ENCODE measurements at places on chromosomes 2 and 18. TPM values are rescaled to one million over a fixed set of nuclear protein-coding genes. Genes with fewer than 3 reads are reported as not detected.

CYP27C1 gene
- 8.7 TPM for polyA plus RNA-seq

CHN1 gene
- polyA plus RNA-seq = 24.7 TPM

STPG4 gene
- polyA plus RNA-seq = 0.22 TPM

DNA sequence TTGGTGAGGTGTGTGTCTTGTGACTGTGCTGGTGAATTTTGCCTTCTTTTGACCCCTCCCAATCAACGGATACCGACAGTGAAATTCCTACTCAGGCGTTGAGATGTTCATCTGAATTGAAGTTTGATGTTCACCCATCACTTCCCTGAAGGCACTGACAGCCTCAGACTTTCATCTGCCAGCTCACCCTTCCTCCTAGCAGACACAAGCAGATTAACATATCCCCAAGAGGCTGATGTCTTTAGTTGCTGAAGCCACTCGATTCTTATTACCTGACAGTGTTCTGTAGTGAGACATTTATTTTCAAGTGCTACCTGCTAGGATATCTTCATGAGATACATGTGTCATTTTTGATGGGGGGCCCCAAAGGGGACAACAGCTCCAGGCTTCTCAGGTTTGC, 1330.1 kb upstream of the PIK3C3 start:
- no peak for DNase-seq

DNA sequence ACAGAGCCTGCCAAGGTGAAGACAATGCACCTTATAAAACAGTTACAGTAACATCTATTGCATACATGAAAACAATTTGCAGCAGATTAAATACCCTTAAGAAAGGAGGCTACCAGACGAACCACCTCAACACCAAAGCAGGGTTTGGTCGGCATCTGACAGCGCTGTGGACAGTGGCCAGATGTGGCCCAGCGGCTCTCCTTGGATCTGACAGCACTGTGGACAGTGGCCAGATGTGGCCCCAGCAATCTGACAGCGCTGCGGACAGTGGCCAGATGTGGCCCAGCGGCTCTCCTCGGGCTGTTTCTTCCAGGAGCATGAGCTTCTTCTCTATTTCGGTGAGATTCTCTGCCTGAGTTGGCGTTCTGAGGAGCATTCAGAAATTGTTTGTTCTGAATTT, 211.6 kb downstream of the ANKRD30B start:
- no peak for DNase-seq

- DNase-seq = no peak
These were observed 55.4 kb downstream of the CDC42EP3 start for GRCh38 chr2:37615804-37616676.

DNA sequence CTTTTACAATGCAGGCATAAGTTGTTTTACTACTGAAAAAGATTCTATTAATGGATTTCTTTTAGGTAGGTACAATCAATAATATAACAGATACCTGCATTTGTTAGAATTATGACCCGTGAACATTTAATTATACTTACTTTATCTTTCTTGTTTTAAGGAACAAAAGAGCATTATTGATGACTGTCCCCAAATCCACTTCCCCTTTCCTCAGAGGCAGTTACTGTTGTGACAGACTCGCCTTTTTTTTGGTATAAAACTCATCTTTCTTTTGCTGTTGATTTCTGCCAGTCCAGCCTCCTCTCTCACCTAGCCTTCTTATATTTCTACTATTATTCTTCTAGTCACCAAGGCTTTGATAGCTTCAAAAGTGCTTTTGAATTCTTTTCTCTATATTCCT, 12.1 kb downstream of the ACTR3 start:
- no peak for DNase-seq

GRCh38 chr18:62384610-62385097, 59.5 kb downstream of the TNFRSF11A start:
- DNase-seq = no peak

DNA sequence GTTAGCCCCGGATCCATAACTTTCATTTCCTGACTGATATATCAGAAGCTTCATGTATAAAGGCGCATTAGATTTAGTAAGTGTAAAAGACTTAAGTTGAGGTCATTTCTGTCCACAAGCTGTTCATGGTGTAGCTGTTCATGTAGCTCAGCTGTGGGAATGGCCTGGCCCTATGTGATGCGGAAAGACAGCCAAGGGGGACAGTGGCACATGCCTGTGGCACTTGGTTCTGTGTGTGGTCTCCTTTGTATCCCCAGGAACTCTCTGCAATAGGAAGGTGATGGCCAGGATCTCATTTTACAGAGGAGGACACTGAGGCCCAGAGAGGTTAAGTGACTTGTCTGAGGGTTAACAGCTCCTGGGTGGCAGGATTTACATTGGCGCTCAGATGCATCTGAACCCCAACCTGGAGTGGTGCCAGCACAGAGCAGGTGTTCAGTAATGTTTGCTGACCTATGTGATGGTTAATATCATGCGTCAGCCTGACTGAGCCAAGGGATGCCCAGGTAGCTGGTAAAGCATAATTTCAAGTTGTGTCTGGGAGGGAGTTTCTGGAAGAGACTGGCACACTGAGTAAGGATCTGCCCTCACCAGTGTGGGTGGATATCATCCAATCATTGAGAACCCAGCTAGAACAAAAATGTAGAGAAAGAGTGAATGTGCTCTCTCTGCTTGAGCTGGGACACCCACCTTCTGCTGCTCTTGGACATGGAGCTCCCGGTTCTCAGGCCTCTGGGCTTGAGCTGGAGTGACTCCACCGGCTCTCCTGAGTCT, 25.4 kb downstream of the HPCAL1 start:
- no peak for DNase-seq

- DNase-seq = no peak
These were observed 292.6 kb downstream of the SETBP1 start for GRCh38 chr18:44973282-44973681.

GRCh38 chr2:218281449-218281848, 10.9 kb downstream of the TMBIM1 start:
- no peak for DNase-seq

GRCh38 chr2:20992201-20992711, 51.6 kb downstream of the APOB start:
- no peak for DNase-seq

DNA sequence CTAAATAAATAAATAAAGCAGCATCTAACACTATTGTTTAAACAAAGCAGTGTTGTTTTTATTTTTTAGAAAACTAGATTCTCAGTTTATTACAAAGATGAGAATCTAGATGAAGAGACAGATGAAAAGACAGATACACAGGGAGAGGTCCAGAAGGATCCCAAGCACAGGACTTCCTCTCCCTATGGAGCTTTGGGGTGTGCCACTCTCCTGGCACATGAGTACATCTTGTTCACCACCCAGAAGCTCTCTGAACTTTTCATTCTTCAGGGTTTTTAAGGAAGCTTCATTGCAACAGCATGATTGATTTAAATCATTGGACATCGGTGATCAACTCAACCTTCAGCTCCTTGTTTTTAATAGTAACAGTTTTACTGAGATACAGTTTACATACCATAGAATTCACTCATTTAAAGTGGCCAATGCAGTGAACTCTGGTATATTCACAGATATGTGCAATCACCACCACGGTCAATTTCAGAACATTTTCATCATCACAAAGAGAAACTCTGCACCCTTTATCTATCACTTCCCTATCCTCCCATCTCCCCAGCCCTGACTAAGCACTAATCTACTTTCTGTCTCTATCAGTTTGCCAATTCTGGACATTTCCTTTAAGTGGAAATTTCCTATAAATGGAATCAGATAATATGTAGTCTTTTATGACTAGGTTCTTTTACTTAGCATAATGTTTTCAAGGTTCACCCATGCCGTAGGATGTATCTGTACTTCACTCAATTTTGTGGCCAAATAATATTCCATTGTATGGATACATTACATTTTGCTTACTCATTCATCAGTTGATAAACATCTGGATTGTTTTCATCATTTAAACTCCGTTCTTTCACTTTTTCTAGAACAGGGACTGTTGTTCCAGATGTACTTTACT, 62.3 kb upstream of the ZFP36L2 start:
- no peak for DNase-seq

- no peak for DNase-seq
These were observed 7.1 kb downstream of the SH2D6 start for GRCh38 chr2:85425588-85425987.

- DNase-seq = no peak
These were observed 54.8 kb downstream of the HNMT start for GRCh38 chr2:138018866-138019688.

- DNase-seq = no peak
These were observed 36.5 kb downstream of the SLC25A52 start for GRCh38 chr18:31723990-31724711.

- no peak for DNase-seq
These were observed 1341.3 kb upstream of the PIK3C3 start for GRCh38 chr18:40613721-40614120.

GRCh38 chr18:6427286-6427685, 12.6 kb upstream of the L3MBTL4 start:
- no peak for DNase-seq

- DNase-seq = no peak
These were observed 56.5 kb downstream of the PLA2R1 start for GRCh38 chr2:160005908-160006307.

All from right renal pelvis (tissue), 4 donors.